ENCODE measurements at places on chromosomes 7 and 10. TPM values are rescaled to one million over a fixed set of nuclear protein-coding genes. Genes with fewer than 3 reads are reported as not detected.

OR9A2 gene
- total RNA-seq, result not detected

NANOS1 gene
- total RNA-seq, result 0.14 TPM

- no peak for DNase-seq
Observed at GRCh38 chr10:92702301-92702916, 12.7 kb downstream of the HHEX start.

MRPS17 gene
- 25.1 TPM for total RNA-seq

- no peak for DNase-seq
Observed at GRCh38 chr10:77403761-77404160, 233.8 kb downstream of the KCNMA1 start.

DNA sequence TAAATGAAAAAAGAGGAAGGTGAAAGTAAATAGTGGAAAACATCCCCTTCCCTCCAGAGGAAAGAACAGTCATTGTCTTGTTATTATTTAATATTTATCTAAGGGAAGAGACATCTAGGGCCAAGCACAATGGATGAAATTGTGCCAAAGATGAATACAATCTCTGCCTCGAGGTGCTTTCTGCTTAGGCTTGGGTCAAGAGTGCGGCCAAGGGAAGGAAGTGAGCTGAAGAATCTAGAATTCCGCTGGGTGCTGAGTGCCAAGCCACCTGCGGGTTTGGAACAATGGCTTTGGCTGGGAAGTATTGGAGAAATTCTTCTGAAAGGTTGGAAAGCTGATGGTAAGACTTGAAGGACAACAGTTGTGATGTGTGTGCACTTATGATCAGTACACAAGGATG, 531.3 kb upstream of the FZD8 start:
- DNase-seq, result no peak

DUSP5 gene
- total RNA-seq, result 32.4 TPM

All from activated naive CD4-positive, alpha-beta T cell treated with anti-CD3 and anti-CD28 coated beads, Interleukin-2, amount 50 U/mL, for 72 hours (primary cell).